ENCODE measurements at places on chromosomes 1 and 21.

DNA sequence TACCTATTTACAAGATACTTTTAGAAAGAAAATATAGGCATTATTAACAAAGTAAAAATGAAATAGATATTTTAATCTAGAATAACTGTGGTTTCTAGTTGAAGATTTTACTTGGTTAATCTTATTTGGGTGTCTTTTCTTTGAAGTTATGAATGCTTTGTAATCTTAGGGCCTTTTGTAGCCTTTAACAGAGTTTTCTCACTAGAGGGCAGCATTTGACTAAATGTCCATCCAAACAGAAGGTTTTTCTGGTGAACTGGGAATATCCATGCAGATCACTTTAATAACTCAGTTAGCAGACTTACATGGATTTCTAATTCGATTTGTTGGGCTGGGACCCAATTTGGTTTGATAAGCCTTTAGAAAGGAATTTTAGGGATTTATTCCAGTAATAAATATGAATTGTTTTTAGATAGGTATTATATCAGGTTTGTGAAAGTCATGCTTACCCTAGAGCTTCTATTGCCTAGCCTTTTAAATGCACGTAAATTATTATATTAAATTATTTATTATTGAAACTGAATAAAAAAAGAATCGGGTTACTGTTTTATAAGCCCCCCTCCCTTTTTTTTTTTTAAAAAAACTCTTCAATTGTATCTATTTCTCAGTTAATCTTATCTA, 119.7 kb downstream of the ZNF326 start:
- no peak for DNase-seq

- DNase-seq = no peak
Observed at GRCh38 chr21:45074818-45075595, 627 bp downstream of the ADARB1 start.

DNA sequence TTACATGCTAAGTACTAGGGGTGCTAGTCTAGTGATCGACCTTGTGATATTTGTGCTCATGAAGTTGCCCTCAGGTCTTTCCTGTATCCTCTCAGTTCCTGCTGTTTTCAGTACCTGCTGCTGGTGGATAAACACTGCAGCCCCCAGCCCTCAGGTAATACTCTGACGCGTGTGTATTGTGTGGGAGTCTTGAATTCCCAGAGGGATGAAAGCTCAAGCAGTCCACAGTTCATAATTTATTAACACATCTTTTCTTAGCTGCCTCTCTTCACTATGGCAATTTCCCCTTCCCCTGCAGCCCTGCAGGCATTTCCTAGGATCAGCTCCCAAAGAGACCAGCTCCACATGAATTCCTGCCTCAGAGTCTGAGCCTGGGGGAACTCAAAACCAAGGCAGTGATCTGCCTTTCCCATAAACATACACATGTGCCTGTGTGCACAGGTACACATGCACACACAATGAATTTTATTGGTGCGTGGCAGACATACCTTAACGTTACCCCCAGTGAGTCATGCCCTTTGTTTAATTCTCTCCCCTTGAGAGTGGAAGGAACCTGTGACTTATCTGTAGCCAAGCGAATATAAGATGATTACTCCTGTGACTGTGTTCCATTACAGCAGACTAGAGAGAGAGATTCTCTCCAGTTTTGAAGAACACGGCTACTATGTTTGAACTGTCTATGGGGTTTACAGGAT, 14.1 kb upstream of the HMGCS2 start:
- no peak for DNase-seq

DNA sequence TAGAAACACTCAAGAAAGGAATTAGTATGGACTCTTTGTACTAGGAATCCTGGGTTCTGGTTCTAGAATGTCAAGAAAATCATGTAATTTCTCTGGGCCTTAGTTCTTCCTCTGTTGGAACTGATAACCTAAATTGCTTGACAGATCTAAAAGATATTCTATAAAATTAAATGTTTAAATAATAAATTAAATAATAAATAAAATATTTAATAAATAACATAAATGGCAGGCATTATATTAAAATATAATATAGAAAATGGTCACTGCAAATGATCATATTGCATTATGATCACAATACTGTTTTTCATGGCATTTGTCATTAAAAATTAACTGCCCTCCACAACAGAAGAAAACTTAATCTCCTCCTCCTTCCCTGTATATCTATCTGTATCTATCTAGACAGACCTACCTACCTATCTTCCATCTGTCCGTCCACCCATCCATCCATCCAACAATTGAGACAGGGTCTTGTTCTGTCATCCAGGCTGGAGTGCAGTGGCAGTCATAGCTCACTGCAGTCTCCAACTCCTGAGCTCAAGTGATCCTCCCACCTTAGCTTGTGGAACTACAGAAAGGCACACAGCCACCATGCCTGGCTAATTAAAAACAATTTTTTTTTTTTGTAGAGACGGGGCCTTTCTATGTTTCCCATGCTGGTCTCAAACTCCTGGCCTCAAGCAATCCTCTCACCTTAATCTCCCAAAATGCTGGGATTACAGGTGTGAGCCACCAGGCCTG, 16.4 kb downstream of the NUCKS1 start:
- DNase-seq = no peak

GRCh38 chr1:27380224-27380623, 2.9 kb downstream of the CD164L2 start:
- no peak for DNase-seq

- DNase-seq = no peak
Observed at GRCh38 chr1:40844887-40845878, 17.0 kb downstream of the CITED4 start.

- no peak for DNase-seq
Observed at GRCh38 chr1:204368996-204369726, 9.4 kb upstream of the PLEKHA6 start.

DNA sequence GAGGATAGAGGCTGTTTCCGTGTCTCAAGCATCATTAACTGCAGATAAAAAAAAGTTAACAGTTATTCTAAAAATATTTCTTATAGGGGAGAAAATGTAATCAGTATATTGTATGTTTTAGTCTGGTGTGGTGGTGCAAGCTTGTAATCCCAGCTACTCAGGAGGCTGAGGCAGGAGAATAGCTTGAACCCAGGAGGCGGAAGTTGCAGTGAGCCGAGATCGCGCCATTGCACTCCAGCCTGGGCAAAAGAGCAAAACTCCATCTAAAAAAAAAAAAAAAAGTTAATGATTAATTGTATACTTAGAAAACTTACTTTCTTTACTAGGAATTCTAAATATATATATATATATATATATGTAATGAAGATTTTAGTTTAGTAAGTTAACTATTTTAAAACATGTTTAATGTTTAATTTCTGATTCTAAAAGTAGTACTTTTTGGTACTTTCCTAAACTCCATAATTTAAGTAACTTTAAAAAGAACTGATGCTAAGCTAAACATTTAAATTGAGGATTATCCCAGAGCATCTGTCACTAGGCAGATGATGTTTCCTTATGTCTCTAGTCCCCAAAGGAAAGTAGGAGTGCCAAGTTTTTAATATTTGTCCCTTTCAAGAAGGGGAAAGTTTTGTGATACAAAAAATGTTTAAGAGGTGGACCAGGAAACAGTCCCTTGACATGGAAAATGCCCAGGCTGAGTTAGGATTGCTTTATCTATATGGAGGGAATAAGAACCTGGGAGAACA, 66.3 kb downstream of the DYRK1A start:
- DNase-seq = no peak

- no peak for DNase-seq
Observed at GRCh38 chr1:40986328-40986783, 6.9 kb downstream of the CTPS1 start.

GRCh38 chr1:12669529-12670068, 25.7 kb downstream of the AADACL4 start:
- DNase-seq = no peak

DNA sequence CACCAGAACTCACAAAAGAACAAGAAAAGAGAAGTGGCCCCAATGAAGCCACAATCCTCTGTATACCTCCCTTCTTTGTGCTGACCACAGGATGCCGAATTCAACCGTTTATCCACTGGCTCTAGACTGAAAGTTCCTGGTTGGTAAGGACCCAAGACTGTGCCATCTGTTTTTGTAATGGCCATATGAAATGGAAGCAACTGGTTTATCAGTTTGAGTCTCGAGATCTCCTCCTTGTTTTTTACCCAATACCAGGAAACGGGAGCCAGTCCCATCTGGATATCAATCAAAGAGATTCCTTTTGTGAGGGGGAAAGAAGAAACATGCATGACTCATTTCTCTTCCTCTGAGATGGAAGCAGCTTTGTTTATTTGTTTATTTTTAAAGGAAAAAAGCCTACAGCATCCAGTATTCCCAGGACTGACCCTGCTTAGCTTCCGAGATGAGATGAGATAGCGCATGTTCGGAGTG, 32.4 kb upstream of the ZNF124 start:
- DNase-seq = no peak

- DNase-seq = no peak
Observed at GRCh38 chr1:94909486-94909885, 17.4 kb downstream of the CNN3 start.

DNA sequence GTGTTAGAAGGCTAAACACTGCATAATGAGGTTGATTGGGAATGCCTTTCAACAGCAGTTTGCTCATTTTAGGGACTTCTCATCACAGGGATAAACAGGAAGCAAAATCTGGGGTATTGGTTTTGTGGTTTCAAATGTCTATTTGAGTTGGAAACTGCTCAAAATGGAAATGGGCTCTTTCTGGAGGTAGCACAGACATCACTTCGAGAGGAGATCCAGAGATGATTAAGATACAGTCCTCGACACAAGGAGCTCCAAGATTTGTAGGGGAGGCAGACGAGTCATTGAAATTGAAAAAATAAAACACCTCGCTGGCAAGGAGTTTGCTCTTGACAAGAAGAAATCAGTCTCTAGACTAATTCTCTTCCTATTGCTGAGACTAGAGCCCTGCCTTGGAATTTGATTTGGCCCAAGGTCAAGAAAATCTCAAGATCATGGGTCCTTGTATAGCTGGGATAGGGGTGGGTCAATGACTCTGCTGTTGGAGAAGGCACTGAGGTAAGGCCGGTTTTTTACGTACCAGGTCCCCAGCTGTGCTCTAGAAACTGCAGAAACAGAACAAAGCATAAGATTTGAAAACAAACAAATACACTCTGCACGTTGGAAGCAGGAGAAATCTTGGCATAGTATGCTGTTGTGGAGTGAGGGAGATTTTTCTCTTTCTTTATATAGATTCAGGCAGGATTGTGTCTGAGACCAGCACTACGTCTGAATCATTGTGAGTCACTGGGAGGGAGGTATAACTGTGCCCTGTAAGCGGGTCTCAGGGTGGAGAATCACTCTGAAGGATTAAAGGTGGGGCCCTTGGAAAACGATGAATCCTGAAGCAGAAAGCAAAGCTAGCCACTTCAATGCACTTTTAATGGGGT, 17.7 kb upstream of the KLHDC8A start:
- no peak for DNase-seq

DNA sequence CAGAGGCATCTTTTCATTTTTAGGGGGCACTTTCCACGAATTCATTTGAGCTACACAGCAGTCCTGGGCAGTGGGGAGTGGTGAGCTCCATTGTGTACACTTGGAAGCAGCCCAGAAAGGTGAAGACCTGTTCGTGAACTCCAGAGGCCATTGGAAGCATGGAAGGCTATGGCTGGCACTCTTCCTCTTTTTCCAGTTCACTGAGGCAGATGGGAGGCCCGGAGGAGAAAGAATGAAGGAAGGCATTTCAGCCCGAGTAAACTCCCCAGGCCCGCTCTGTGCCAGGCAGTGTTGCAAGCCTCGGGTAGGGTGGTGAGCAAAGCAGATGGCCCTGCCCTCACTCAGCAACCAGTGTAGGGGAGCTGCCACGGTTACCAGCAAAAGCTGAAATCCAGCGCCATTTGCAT, 673 bp upstream of the DHCR24 start:
- peak; percentile 30 for DNase-seq

DNA sequence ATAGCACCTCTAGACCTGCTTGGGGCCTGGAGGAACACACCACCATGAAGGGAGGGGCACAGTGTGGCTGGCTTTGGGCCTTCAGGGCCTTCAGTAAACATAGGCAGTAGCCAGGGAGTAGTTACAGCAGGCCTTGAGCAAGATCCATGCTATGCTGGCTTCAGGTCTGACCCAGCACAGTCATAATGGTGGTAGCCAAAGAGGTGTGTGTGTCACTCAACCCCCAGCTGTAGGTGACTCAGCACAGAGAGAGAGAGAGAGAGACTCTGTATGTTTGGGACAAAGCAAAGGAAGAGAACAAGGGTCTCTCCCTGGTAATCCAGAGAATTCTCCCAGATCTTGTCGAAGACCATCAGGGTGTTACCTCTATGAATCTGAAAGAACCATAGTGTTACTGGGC, 250.5 kb upstream of the PKN2 start:
- no peak for DNase-seq

- no peak for DNase-seq
Observed at GRCh38 chr1:65581119-65581518, 160.7 kb downstream of the LEPR start.

DNA sequence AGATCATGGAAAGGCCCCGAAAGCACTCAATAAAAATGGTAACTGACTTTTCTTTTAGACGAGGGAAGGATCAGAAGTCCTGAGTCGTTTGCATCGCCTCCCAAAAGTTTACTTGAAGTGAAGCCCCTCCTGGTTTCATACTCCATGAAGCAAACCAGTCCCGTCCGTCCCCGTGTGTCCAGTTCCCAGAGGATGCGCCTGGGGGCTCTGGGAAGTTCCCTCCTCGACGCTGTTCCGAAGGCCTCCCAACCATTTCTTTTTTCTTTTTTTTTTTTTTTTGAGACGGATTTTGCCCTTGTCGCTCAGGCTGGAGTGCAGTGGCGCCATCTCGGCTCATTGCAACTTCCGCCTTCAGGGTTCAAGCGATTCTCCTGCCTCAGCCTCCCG, 661 bp upstream of the OSCP1 start:
- no peak for DNase-seq

- DNase-seq = no peak
Observed at GRCh38 chr1:152759453-152760173, 1.8 kb downstream of the KPRP start.
